ENCODE measurements at places on chromosomes 6 and 20. TPM values are rescaled to one million over a fixed set of nuclear protein-coding genes. Genes with fewer than 3 reads are reported as not detected.

Gene TCP11
- 0.60 TPM for total RNA-seq

Gene NKAIN4
- total RNA-seq = 7.5 TPM

Gene RBPJL
- total RNA-seq = not detected

Gene COL11A2
- total RNA-seq = 0.17 TPM

Gene ACOT13
- total RNA-seq = 7.3 TPM

Gene TSPO2
- not detected for total RNA-seq

Gene FKBP1C
- 0.10 TPM for total RNA-seq

Gene PGBD1
- 5.7 TPM for total RNA-seq

Gene DEK
- total RNA-seq = 116 TPM
